Activated CD4-positive, alpha-beta memory T cell treated with anti-CD3 and anti-CD28 coated beads, Interleukin-2, amount 10 ng/mL, durations not matched to agents 7 days and 5 days (primary cell): ENCODE measurements at places on chromosomes 7 and 10.

GRCh38 chr7:130475776-130476175 lies 16.1 kb upstream of the MEST start:
- DNase-seq: no peak

DNA sequence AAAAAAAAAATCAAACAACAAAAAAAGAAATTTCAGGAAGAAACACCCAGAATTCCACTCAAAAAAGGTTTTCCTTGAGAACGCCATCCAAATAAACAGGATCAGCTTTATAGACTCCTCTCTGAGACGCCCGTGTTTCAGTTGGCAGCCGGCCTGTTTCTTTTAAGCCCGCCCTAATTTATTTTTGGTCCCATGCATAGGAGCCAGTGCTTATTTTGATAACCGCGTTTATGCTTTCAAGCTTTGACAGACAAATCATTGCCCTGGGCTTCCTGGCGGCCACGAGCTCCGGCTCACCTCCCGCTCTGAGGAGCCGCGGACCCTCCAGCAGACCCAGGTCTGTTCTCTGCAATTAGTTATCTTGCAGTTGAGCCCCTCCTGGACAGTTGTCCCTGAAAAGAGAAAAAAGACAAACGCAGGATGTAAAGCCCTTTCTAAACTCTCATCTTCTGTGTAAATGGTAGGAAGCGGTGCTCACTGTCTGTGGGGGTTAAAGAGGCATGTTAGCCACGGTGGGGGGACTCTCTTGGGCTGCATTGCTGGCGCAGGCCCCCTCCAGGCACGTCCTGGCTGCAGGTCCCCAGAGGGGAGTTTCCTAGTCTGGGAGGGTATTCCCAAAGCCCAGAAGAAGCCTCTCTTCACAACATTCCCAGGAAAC lies 22.2 kb upstream of the UNCX start:
- no peak for DNase-seq

DNA sequence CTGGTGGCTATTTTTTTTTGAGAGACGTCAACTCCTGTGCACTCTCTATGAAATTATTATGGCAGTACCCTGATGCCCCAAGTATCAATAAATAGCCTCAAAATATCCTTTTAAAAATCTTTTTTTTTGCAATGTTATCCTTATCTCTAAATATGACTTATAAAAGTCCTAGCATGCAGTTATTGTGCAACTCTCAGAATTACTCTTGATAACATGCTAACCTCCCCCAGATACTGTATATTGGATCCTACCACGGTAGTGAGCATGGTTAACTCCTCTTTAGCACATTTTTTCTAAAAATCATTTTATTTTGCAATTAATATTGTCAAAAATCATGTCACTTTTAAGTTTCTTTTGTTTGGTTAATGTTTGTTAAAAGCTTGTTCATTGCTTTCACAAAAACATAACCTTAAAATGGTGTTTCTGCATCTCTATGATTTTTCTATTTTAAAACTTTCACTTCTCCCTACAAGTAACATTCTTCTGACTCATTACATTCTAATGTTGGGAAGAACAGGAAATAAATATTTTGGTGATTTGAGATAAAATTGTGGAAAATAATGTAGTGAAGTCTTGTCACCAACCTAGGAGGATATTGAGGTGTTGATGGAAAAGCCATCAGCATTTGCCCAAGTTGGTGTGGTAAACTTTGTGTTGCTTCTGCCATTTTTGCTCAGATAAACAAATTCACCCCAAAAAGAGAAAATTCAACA lies 42.1 kb upstream of the ADRA2A start:
- DNase-seq: no peak

DNA sequence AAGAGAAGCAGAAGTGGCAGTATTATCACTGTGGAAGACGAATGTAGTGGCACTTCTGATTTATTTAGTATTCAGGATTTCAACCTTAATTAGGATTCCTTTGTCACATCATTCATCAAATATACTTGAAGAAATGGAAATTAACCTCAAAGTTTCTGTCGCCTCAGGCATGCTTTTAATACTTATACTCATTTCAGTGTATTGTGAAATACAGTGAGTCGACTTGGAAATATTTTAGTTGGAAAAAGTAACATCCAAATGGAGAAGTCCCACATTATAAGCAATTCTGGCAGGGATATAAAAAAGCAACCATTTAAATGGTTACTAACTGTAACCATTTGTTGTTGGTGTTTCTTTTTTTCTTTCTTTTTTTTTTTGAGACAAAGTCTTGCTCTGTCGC lies 648.8 kb downstream of the ARL4A start:
- no peak for DNase-seq

DNA sequence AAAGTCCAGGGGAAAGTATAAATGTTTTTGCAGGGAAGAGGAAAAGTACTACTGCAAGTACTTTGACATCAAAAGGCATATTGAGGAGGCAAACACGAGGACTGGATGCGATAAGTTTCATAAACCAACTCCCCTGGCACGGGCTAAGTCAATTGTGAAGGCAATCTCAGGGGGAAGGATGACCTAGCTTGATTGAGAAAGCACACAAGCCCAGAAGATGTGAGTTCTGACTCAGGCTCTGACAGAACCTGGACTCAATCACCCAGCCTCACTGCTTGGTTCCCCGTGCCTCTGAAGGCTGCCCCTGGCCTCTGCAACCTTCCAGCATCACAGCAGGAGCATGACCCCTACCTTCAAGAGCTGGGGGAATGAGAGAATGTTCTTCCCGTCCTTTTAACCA lies 93.2 kb upstream of the ZNF438 start:
- DNase-seq: no peak

GRCh38 chr7:37096341-37096740 lies 352.3 kb downstream of the ELMO1 start:
- no peak for DNase-seq

GRCh38 chr7:18036783-18037182 lies 9.1 kb upstream of the PRPS1L1 start:
- DNase-seq: no peak

DNA sequence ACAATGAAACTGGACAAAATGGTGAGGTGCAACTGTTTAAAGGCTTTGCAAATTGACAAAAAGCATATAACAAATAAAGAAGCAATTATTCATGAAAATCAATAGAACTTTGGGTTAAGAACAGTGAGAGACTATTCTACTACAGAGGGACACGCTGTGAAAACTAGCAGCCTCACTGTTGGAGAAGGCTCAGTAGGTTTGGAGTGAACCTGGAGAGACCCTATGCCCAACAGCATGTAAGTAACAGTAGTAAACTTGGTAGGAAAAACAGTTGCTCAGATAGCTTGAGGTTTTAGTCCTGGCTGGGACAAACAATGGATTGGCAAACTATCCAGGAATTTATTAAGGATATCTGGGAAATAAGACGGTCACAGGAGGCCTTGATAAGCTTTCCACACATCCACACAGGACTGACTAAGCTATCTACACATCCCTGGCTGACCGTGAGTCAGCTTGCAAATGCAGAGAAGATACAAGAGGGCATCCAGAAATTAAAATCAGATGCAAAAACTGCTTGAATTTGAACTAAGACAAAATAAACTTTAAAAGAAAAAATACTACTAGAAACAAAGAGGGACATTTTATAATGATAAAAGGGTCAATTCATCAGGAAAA lies 15.9 kb downstream of the FAM149B1 start:
- DNase-seq: no peak

GRCh38 chr10:92420546-92421275 lies 129.7 kb downstream of the MARCHF5 start:
- no peak for DNase-seq

DNA sequence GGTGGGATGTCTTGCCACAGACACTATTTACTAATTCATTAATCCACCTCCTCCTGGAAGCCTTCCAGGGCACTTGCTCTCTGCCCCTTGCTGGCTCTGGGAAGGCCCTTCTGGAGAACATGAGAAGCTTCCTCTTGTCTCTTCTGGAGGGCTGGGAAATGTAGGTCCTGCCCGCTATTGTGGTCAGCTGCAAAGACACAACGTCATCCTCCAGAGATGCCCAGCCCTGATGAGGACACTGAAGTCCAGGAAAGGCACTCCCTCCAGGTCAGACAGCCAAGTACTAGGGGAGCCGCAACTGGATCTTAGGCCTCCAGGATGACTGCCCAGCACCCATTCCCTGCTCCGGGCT lies 9.6 kb upstream of the TACR2 start:
- DNase-seq: no peak

GRCh38 chr10:87552248-87552929 lies 47.7 kb downstream of the MINPP1 start:
- DNase-seq: no peak

DNA sequence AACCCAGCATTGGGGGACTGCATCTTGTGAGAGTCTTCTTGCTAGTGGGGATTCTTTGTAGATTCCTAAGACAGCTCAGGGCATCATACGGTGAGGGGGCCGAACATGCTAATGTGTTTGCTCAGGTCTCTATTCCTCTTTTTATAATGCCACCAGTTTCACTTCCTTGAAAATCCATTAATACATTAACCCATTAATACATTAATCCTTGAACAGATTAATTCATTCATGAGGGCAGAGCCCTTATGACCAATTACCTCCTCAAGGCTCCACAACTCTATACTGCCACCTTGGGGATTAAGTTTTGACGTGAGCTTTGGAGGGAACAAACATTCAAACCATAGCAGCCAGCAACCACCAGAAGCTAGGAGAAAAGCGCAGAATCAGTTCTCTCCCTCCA lies 67.2 kb upstream of the POT1 start:
- no peak for DNase-seq

DNA sequence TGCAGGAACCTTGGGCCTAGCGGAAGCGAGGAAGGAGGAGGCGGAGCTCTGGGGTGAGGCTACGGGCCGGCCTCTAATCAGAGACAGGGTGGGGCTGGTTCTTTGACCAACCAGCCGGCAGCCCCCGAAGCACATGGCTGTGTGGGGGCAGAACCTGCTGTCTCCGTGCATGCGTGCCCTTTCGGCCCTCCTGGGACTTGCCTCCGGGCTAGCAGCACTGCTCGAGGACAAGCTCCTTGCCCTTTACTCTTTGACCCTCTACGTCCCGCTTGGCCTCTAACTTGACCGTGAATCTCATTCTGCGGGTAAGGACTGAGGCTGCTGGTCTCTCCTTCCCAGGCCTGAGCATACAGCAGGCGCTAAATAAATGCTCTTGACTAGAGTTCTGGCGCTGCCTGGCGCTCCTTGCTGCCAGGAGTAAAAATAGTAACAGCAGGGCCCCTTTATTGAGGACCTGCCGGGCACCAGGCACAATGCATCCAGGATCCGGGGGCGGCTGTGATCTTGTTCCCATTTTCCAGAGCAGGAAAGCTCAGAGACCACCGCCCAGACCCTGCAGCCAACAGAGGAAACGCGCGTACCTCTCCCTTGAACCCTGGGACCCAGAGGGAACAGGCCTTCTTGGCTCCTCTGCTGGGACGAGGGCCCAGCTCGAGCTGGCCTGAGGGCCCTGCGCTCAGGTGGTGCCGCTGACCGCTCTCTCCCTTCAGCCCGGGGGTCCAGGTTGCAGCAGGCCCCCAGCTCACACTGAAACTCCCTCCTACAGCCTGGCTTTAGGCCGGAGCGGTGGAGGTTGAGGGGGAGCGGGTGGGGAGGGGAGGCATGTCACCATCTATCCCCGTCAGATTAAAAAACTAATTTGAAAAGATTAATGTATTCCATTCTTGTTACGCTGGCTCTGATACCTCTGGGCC lies 2.7 kb upstream of the COMTD1 start:
- DNase-seq: no peak

GRCh38 chr7:18541181-18541870 lies 45.8 kb downstream of the HDAC9 start:
- no peak for DNase-seq

- DNase-seq: no peak
These were observed 1015.8 kb downstream of the SORCS3 start for GRCh38 chr10:105656856-105657255.

DNA sequence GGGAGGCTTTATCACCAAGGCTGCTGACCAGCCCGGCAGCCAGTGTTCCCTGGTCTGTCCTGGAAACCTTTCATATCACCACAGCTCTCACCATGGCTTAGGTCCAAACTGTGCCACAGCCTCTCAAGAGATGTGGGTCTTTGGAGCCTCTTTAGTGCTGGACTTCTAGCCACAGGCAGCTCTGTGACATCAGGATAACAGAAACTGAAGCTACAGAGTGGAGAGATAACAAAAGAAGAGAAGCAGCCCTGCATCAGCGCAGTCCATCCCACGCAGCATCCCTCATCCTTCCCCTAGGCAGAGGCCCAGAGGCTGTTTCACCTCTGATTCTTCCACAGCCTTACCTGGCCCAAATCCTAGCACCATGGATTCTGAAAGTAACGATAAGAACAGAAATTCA lies 187.9 kb upstream of the KMT2E start:
- DNase-seq: no peak

- DNase-seq: peak; percentile 48
These were observed 438.1 kb upstream of the GALNT17 start for GRCh38 chr7:70693686-70694433.

- DNase-seq: no peak
These were observed 92.7 kb downstream of the PARD3 start for GRCh38 chr10:34722404-34722803.

DNA sequence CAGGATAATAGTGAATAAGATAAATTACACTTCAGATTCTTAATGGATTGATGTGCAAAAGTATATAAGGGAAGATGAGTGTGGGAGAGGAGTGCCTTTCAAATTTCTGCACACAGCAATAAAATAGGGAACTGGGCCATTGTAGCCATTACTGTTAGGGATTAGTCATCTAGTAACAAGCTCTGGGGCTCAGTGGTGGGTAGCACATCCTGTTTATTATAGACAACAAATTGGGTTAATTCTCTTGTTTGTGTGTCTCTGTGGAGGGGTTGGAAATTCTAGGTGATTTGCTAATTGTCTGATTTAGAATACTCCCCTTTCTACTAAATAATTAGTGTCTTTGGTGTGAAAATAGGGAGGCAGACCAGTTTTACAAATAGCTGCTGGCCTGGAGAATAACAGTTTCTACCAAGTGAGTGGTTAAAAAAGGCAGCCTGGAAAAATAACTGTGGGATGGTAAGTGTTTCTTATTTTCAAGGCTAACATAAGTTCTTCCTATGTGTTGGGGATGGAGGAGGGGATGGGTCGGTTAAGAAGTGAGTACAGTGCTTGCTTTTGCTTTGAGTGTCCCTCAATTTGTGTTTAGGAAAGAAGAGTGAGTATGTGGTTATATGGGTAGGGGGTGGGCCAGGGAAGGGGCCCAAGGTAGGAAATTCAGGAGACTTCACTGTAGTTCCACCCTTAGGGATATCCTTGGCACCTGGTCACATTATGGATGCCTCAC lies 43.3 kb upstream of the TMEM248 start:
- DNase-seq: no peak

DNA sequence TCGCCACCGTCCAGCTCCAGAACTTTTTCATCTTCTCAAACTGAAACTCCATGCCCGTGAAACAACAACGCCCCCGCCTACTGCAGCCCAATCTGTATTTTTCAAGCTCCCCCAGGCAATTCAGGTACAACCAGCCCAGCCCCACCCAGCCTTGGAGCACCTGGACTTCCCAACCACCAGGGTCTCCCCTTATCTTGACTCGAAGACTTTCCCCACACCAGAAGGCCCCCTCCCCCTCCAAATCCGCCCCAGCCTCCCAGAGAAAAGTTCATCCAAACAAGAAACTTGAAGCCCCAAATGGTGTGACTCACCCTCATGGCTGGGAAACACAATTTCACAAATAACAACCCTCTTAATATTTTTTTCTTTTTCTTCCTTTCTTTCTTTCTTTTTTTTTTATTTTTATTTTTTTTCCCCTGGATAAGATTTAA lies 10.6 kb downstream of the ZCCHC24 start:
- no peak for DNase-seq

GRCh38 chr7:74138945-74139843 lies 35.0 kb upstream of the EIF4H start:
- no peak for DNase-seq

- DNase-seq: peak; percentile 78
These were observed 6.5 kb downstream of the DUSP5 start for GRCh38 chr10:110504111-110504735.
